ENCODE measurements at places on chromosomes 3 and 15.

DNA sequence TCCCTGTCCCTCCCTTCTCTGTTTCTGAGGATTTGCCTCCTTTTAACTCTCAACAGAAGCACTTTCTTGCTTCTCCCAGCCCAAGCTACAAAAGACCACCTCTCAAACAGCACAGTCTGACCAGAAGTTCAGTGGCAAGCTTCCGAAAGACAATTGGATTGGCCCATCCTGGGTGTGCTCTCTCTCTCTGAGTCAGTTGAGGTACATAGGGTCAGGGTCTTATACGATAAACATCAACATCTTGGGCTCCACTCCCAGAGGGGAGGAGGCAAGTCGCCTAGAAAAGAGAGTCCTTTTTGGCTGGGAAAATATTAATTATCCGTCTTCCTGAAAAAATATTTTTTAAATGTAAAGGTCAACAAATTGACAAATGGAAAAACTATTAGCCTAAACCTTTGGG lies 155.8 kb downstream of the TMCO5A start:
- no peak for DNase-seq

DNA sequence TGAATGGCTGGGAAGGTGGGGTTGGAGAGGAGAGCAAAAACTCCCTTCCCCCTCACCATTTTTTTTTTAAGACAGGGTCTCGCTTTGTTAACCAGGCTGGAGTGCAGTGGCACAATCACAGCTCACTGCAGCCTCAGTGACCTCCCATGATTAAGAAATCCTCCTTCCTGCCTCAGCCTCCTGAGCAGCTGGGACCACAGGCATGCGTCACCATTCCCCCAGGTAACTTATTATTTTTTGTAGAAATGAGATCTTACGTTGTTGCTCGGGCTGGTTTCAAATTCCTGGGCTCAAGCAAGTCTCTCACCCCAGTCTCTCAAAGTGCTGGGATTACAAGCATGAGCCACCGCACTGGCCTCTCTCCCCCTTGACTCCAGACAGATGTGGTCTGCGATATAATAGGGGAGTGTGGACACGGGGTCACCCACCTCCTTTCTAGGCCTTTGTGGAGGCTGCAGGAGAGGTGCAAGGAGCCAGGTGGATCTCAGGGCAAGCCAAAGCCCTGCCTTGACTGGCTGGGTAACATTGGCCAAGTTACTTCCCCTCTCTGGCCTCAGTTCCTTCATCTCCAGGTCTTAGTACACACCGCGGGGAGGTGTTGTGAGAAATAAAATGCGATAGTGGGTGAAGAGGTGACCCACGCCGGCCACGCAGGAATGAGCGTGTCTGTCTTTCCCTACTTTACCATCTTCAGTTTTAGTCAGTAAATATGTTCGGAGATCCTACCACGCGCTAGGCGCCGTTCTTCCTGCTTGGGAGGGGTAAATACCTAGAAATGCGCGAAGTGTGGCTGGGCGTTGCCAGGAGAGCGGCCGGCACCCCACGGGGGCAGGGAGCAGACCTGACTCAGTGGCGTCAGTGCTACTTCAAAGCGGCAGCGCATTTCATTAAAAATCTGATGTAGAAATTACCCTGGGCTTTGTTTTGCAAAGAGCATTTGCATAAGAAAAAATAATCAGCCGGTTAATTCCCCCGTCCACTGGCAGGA lies 20.2 kb upstream of the CORO2B start:
- DNase-seq = no peak

DNA sequence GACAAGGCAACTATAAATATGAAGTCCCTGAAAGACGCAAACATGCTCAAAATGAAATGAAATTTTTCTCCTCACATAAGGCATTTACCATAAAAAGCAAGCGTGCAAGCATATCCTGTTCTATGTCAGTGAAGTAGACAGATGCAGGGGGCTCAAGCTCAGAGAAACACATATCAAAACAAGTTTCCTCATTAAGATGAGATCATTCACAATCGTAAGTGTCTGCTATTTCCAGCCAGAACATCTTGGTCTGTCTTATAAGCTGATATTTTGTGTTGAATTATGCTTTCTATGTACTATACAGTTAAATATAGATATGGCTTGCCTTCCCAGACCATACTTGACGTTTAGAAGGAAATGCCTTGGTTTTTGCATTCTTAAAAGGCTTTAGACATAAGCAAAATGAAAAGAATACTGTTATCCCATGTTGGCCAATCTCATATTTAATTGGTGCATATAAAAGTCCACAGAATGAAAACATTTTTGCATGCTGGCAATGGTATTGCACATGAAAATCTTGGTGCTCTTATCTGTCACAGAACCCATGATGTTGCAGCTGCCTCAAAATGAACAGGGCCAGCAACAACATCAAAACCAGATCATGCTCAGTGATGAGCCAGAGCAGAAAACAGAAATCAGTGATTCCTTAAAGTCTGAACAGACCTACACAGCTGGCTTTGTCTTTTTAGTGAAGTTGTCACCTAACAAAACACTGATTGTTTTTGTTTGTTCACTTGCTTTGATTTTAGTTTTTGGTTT lies 65.4 kb downstream of the SIDT1 start:
- no peak for DNase-seq

GRCh38 chr15:29651476-29652233 lies 170.6 kb downstream of the TJP1 start:
- DNase-seq = no peak

DNA sequence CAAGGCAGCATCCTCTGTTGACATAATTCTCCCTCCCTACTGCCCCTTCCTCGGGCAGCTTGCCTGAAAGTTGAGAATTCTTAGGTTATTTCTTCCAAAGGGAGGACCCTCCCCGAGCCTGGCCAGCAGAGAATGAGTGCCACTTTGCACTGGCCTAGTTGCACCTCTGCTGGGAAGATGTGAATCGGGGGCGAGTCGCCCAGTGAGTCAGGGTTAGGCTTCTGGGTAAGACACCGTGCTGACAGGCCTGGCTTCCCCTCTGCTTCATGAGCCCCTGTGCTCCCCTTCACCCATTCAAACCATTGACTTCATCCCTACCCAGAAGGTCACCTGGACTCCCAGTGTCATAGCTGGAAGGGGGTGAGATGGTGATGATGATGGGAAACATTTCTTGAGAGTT lies 82.3 kb downstream of the AAGAB start:
- no peak for DNase-seq

- DNase-seq = no peak
Measured at GRCh38 chr15:81255958-81256320, 59.3 kb downstream of the IL16 start.
